Spinal cord (tissue), 10 donors: ENCODE measurements at places on chromosomes 3 and 15.

DNA sequence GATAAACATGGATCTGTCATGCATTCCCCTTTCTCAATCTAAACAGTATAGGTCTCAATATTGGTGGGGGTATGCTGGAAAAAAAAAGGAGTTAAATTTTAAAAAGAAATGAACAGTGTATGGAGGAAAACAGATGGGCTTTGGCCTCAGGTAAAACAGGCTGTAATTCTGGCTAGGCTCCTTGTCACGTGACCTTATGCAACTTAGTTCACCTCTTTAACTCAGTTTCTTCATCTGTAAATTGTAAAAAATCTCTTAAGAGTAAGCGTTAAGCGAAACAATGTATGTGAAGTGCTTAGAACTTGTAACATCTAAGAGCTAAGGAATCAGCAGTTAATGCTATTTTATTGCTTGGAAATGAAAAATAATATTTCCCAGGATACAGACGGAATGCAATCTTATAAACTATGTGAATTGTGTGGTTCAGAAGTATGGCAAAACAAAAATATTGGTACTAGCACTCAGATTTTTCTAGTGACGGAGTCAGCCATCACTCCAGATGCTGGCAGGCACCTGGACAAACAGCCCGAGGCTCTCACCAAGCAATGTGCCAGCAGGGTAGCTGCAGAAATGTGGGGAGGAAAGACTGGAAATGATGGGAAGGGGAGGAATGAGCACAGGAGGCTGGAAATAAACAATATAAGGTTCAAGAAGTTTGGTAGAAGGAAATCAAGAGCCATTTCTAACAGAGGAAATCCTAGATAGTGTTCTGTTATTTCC is 172.8 kb downstream of the USP13 start:
- no peak for DNase-seq

DNA sequence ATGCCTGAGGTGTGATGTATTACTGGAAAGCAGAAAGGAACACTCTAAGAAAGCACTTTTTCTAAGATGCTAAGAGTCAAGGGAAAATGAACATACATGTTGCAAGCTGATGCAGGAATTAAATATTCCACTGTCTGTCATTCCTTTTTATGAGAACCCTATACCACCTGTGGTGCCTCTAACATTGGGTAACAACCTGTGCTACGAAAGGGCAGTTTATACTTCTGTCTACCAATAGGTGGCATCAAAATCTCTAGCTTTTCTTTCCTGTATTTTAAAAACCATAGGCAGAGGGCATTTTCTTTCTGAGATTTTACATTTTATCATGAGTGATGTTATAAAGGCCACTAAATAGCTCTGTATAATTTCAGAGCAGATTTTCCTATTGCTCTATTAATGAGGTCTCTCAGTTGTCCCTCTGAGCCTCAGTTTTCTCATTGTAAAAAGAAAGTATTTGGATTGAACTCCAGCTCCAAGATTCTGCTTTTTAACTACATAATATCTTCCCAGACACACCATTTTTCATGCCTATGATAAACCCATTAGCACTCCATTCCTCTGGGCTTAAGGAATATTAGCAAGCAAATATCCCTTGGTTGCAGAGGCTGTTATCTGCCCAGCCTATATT is 3.5 kb upstream of the CPNE4 start:
- DNase-seq: no peak

DNA sequence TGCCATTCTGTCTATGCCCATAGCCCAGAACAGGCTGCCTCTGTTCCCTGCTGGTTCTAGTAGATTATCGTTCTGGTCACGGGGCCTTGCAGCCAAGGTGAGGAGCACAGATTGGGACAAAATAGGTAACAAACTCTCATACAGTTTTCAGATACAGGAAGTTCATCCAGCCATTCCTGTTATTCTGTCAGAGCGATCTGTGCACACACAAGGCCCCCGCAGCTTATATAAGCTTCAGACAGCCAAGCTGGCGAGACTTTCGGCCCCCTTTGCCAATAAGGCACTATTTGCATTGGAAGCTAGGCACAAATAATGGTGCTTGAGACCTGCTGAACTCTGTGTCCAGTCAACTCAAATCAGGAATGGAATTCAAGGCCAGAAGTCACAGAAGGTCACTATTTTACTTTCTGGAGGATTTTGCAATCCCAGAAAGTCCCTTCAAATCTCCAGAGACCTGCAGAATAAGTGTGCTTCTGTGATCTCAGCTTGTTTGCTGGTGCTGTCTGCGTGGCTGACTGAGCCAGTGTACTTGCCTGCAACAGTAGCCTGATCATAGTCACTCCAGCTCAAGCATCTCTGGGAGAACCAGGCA is 69.4 kb downstream of the BFSP2 start:
- no peak for DNase-seq

GRCh38 chr3:71069797-71070196 is 513.7 kb downstream of the FOXP1 start:
- no peak for DNase-seq
